EH (cell line): ENCODE measurements at places on chromosomes 6 and 20.

GRCh38 chr6:23349521-23350147 lies 776.4 kb upstream of the NRSN1 start:
- peak; percentile 91 for DNase-seq

- no peak for DNase-seq
Measured at GRCh38 chr6:170047823-170048222, 243.1 kb downstream of the DLL1 start.

DNA sequence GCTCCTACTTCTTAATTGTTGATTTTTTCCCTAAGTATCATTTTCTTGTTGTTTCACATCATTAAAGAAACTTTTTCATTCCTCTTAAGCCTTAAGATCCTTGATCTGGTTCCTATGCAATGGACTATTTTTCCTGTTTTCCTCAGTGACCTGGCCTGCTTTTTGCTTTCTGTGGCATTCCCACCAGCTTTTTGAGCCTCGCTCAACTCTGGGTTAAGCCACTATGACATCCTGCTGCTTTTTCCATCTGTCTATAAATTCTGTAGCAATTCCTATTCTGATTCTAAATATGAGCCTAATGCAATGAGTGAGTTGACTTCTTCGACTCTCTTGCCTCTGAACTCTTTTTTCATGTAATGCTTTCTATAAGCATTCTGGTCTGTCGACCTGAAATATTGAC lies 160.3 kb downstream of the GRM1 start:
- DNase-seq = no peak

- DNase-seq = peak; percentile 21
Measured at GRCh38 chr6:82840571-82840970, 225.1 kb downstream of the UBE3D start.

GRCh38 chr6:134849920-134850447 lies 99.9 kb downstream of the ALDH8A1 start:
- DNase-seq = no peak

DNA sequence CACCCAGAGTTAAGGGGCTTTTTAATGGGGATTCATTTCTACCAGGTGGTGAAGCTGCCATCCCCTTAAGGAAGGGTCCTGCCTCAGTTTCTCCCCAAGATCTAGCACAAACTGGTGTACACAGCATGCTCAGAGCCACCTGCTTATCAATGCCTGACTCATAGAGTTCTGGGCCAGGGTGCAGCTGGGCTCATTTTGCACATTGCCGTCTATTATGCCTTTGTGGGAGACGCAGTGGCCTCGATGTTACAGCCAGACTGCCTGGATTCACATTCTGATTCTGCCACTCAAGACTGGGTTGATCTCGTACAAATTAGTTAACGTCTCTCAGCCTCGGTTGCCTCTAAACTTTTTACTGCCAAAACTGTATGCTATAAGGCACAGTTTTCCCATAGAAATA lies 365.7 kb downstream of the ZFAND3 start:
- no peak for DNase-seq

DNA sequence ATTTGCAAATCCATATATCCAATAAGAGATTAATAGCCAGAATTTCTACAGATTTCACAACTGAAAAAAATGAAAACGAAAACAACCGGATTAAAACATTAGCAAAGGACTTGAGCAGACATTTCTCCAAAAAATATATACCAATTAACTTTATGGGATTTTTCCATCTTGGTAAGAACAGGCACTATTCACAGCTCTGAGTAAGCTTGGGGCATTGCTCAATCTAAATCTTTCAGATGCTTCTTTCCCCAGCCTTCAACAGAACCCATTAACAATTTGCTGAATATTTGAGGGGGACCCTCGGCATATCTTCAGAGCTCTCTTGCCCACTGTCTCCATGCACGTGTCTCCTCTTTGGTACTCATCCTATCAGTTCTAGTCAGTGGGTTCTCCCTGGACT lies 111.7 kb upstream of the CD93 start:
- DNase-seq = no peak

- DNase-seq = no peak
Measured at GRCh38 chr20:1657556-1658334, at the start of gene SIRPG. SIRPG (minus strand) TSS chr20:1657779; CDS start chr20:1657714, 65 bp downstream.

GRCh38 chr6:100116411-100117194 lies 122.6 kb upstream of the MCHR2 start:
- peak; percentile 83 for DNase-seq

GRCh38 chr6:106167096-106167814 lies 81.1 kb downstream of the PRDM1 start:
- DNase-seq = no peak

DNA sequence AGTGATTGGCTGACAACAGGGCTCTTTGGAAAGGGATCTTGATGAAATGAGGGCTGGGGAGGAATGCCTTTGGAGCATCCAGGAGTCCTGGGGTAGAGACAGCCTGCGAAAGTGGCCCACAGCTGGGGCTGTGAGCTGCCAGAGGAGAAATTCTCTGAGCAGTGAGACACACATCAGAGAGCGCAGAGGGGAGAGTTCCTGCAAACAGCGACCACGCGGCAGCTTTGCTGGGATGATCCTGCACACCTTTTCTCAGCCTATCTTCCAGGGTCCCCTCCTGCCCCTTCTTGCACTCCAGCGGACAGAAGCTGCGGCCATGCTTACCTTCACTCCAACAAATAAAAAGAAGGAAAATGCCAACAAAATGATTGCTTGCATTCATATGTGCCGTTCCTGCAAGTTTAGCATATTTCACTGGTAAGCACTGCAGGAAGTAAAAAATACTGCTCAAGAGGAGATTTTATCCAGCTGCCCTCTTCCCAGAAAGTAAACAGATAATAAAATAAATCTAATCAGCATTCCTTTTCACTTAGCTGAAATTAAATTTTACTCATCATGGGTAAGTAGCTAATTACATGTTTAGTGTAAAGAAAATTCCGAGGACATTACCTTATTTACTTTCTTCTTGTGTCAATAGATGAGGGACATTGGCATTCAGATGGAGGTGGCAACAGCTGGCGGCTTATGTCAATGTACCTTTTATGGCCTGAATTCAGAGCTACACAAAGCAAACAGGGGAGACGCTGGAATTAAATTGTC lies 339.9 kb upstream of the ARID1B start:
- peak; percentile 25 for DNase-seq

GRCh38 chr20:24100370-24101011 lies 111.9 kb upstream of the GGTLC1 start:
- peak; percentile 45 for DNase-seq

DNA sequence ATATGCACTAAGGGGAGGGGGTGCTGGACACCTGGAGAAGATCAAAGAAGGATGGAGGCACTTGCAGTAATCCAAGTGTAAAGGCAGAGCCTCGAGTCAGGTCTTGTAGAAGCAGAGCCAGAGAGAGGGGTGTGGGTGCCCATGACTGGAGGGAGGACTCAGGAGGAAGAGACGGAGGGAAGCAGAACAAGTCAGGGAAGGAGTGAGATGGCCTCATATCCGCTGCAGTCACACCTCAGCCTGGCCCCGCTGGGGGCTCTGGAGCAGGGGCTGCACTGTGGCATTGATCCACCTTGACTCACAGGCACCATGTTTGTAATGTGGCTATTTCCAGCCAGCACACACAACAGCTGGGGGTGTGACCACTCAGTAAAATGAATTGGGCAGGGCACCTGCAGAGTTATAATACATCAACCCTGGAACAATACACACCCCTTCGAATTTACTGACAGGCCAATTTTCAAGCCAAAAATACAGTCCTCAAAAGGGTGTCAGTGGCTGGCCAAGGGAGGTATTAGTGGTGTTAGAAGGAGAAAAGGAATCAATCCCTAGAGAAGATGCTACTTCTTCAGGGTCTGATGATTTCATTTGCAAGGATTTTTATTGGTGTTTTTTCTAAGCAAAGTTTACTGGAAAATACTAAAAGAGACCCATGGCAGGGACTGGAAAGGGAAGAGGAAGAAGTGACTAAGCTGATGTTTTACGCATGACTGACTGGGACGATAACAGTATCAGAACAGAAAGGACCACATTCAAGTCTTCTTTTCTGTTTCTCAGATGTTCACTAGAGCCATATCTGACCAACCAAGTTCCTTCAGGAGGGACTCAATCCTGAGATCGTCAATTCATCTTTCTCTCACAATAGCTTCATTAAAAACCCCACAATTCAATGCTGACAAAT lies 18.9 kb upstream of the NXT1 start:
- DNase-seq = no peak

GRCh38 chr6:18214003-18214402 lies 50.3 kb downstream of the DEK start:
- no peak for DNase-seq

- DNase-seq = no peak
Measured at GRCh38 chr20:50852085-50852484, 57.2 kb downstream of the BCAS4 start.

GRCh38 chr6:219641-220198 lies 72.6 kb upstream of the DUSP22 start:
- peak; percentile 5 for DNase-seq

- DNase-seq = no peak
Measured at GRCh38 chr6:137323860-137324259, 104.7 kb upstream of the IFNGR1 start.

DNA sequence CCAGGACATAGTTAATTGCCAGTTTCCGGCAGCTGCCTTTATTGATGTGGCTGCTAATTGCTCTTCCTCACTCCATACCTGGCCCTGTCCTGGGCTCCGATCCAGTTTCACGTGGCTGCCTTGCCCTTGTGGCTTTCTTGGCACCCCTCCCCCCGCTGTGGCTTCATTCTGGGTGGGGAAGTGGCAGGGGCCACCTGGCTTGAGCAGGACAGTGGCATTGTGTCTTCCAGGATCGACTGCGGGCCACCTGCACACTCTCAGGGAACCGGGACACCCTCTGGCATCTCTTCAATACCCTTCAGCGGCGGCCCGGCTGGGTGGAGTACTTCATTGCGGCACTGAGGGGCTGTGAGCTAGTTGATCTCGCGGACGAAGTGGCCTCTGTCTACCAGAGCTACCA lies 10.8 kb downstream of the MAVS start:
- DNase-seq = no peak

GRCh38 chr20:19968466-19969073 lies 48.6 kb upstream of the NAA20 start:
- DNase-seq = no peak

- peak; percentile 51 for DNase-seq
Measured at GRCh38 chr6:53233309-53233708, 84.7 kb upstream of the GCM1 start.

DNA sequence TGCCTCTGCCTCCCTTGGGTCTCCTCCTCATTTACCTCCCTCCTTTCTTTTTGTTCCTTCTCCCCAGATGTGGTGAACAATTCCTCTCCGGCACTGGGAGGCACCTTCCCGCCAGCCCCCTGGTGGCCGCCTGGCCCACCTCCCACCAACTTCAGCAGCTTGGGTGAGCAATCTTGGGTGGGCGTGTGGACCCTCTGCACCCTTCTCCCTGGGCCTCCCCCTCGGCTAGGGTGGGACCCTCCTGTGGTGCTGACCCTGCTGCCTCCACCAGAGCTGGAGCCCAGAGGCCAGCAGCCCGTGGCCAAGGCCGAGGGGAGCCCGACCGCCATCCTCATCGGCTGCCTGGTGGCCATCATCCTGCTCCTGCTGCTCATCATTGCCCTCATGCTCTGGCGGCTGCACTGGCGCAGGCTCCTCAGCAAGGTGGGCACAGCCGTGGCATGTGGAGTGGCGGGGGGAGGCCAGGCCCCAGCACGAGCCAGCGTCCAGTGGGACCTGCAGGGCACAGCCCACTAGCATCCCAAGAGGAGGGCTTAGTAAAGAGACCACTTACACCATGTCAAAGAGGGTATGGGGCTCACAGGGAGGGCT lies 8.8 kb downstream of the DDR1 start:
- no peak for DNase-seq

GRCh38 chr6:3707024-3707423 lies 44.5 kb downstream of the PXDC1 start:
- DNase-seq = no peak

DNA sequence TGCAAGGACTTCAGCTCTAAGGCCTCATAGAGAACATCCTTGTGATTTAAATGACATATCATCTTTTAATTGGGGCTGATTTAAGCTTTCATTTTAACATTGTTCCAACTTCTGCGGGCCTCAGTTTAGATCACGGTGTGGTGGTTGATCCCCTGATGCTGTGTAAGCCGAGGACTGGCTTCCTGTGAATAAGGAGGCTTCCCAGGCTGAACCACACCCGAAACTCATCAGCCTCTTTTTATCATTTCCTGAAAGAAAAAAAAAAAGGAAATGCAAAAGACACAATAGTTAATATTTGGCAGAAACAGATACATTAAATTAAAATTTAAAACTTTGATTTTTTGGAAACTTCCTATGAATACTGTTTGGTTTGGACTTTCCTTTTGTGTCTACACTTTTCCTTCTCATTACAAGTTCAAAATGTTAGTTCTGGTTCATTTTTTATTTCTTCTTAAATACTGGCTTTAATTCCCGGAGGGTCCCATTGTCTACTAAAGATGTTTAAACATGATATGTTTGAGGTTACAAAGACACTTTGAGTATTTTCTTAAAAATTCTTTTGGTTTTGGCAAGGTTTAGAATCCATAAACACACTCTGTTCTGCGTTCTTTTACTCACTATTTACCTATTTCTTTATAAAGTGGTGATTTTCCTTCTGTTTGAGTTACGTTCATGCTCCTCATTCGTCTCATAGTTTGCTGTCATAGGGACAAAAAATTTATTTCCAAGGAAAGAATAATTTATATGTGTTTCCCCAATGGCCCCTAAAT lies 230.0 kb upstream of the SULF2 start:
- peak; percentile 79 for DNase-seq

- no peak for DNase-seq
Measured at GRCh38 chr6:138370631-138371451, 6.9 kb upstream of the SMIM28 start.

GRCh38 chr6:12116264-12116800 lies 104.2 kb downstream of the HIVEP1 start:
- no peak for DNase-seq

GRCh38 chr20:24743641-24744040 lies 205.4 kb upstream of the CST7 start:
- DNase-seq = no peak

- DNase-seq = peak; percentile 16
Measured at GRCh38 chr6:13848522-13849150, 34.3 kb upstream of the MCUR1 start.

- no peak for DNase-seq
Measured at GRCh38 chr6:142377497-142377848, 75.7 kb downstream of the ADGRG6 start.

DNA sequence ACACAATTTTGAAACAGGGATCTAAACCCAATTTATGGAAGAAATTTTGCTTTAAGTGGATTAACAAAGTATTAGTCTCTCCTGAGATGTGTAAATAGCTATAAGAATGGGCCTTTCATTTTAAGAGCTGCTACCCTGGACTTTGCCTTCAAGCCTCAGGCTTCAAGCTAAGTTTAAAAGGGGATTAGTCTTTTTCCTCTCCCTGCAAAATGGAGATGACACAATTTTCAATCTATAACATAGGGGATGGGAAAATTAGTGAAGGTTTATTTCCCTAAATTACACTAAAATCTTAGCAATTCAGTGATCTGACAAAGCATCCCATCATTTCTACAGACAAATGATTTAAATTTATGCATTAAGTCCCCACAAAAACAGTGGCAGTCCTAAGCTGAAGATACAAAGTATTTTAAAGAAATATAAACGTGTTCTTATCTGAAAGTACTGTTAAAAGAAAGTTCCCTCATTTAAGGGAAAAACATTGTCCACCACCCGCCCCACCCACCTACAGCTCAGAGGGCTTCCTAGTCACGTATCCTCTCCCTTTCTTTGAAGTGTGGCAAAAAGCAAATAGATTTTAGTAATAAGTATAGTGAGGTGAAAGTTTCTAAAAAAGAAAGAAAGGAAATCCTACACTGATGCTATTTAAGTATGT lies 14.5 kb downstream of the ARHGAP18 start:
- no peak for DNase-seq
